ENCODE measurements at places on chromosomes 3 and 15.

DNA sequence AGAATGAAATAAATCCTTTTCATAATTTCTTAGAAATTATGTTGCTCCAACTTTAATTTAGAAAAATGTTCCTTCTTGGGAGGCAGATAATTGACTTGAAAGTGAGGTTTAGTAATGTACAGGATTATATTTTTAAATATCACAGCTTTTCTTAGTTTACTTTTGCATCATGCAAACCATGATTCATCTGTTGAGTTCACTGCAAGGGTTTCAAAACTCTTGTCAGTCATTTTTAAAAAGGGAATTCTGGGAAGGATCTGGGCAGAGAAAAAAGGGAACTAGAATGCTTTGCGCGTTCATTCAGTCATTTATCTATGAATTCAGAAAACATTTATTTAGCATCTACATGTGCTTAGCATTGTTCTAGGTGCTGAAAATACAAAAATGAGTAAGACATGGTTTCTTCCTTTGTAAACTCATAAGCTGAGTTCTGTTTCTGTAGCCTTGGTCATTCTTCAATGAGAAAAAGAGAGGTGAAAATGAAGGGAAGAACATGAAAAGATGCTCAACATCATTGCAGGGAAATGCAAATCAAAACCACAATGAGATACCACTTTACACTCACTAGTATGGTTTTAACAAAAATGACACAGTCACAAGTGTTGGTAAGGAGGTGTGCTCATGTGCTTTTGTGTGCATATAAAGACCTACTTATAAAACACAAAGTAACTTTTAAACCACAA lies 209.1 kb downstream of the NR1D2 start:
- DNase-seq, result no peak

DNA sequence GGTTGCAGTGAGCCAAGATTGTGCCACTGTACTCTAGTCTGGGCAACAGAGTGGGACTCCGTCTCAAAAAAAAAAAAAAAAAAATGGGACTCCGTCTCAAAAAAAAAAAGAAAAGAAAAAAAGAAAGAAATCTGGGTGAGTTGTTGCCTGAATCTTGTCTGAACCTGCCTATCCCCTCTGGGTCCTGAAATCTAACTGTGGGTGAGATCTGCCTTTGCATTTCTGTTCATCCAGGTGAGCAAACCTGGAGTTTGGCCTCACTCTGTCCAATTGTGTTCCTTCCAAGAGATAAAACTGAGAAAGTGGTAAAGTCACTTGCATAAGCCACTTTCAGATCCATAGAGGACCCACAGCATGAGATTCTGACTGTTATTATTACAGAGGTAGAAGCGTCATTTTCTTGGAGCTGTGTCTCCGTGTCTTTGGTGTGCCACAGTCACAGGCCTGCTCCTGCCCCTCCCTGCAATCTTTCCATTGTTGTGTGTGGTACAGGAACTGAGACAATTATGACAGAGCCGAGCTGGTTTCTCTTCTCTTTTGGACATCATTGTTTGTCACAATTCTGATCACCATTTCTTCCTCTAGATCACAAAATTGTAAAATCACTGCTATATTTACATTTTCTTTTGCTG lies 235.9 kb downstream of the LPP start:
- DNase-seq, result no peak

- DNase-seq, result no peak
These were observed 11.3 kb downstream of the RYR3 start for GRCh38 chr15:33322091-33322490.

- no peak for DNase-seq
These were observed 219.2 kb upstream of the GOLGA6L4 start for GRCh38 chr15:84016371-84016770.

DNA sequence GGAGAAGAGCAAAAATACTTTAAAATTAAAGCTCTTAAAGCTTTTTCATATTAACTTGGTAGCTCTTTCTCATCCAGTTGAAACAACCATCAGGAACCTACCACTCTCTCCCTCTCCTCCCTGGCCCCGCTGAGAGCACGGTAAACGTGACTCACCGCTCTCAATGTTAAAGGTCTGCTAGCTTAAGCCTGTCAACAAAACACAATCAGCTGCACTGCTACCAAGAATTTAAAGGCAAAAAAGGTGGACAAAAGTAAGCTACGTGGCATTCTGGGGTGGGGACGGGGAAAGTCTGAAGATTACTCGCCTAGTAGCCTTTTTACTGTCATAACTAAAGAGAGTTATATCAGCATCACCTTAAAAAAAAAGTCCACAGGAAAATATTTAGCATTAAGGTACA lies 8.4 kb upstream of the GP5 start:
- DNase-seq, result no peak

DNA sequence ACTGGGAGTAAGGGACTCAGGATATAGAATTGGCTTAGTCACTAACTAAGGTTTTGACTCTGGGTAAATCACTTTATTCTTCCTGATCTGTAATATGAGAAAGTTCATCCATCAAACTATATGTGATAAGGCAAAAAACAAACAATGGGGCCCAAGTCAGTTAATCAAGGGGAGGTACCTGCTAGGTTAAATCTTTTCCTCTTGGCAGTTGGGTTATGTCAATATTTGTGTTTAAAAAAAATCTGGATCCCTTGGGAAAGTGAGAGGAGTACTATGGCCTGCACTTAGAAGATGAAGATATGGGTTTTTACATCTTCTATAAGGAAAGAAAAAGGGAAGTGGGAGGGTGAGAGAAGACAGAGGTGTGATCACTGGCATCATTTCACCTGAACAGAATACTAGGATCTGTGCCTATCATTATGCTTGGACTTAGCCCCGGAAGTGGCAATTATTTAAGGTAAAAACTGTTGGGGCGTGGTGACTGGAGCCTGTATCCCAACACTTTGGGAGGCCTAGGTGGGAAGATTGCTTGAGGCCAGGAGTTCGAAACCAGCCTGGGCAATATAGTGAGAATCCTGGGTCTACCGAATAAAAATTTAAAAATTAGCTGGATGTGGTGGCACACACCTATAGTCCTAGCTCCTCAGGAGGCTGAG lies 2.8 kb upstream of the SLC28A2 start:
- DNase-seq, result no peak

GRCh38 chr3:14007006-14007405 lies 117.7 kb downstream of the CHCHD4 start:
- DNase-seq, result no peak

GRCh38 chr15:83014205-83014653 lies 2.8 kb upstream of the C15orf40 start:
- no peak for DNase-seq

DNA sequence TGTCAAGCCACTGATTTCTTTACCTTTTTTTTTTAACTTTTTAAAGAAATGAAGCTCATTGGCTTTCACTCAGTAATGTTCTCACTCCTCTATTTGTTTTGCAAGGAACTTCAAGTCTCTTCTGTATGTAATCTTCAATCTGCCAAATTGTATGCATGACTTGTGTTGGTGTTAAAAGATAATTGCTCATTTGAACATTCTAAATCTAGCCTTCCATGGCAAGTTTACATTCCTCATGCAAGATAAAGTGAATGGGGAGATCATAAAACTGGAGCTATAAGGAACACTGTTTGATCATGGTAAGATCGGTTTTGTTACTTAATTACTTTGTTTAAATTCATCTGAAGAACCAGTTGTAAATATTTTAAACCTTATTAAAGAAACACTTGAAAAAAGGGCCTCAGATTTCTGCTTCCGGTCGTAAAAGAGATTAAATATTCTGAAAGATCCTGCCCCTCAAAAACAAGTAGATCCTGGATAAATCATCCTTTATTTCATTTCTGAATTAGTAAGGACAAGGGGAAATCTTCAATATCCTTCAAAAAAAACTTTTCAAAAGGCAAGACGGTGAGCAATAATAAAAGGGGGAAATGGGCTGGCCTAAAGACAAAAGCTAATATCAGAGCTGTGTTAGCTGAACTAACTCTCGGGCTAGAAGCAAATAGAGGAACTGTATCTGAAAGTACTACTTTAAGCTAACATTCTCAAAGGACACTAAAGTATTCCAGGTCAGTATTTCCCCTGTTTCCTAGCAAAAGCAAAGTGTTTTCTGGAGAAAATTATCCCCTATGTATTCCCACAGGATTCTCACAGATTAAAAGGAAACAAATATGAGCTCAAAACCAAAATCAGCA lies 107.0 kb upstream of the ATP11B start:
- no peak for DNase-seq

DNA sequence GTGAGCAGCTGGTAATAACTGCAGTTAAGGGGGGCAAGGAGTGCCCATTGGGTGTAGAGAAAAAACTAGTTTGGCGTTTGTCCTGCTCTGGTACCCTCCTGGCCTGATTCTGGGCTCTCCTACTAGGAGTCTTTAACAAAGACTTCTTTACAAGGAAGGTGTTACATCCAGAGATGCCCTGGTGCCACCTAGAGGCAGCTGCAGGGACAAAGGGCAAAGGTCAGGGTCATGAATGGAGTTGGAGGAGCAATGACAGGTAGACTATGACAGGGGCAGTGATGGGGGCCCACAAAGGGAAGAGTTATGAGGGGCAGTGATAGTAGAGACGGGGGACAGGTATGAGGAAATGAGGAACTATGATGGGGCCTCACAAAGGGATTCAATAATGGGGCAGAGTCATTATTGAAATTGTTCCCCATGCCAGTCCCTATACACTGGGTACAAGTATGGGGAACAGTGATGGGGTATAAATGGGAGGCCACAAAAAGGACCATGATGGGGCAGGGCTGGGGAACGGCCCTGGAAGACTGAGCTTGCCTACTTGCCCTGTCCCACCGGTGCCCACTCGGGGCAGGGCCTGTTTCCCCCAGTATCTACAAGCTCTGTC lies 7.9 kb downstream of the CCDC71 start:
- no peak for DNase-seq

DNA sequence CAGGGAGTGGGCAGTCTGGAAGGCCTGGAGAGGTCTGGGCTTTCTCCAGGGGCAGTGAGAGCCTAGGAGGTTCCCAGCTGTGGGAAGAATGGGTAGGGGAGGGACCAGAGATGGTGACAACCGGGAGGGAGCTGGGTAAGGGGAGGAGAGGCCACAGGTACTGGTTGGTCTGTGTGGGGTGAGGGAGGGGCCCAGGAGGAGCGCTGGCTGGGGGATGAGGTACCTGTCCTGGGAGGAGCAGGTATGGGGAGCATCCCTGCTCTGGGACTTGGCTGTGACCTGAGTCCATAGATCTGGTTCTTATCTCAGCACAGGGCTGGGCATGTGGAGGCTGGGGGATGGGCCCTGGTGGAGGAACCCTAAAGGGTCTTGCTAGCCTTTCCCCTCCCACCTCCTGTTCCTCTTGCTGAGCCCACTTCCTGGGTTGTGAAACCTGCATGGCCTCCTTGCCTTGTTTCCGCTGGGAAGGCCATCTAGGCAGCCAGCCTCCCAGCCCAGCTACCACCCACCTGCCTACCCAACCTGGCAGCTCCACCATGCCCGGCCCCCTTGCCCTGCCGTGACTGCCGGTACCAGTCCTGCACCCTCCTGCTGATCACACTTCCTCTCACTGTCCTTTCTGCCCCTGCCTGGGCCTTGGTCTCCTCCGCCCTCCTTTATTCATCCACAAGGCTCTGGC lies 11.0 kb downstream of the PRKCD start:
- no peak for DNase-seq

GRCh38 chr15:41971895-41972252 lies 483 bp downstream of the EHD4 start:
- DNase-seq, result peak; percentile 56

DNA sequence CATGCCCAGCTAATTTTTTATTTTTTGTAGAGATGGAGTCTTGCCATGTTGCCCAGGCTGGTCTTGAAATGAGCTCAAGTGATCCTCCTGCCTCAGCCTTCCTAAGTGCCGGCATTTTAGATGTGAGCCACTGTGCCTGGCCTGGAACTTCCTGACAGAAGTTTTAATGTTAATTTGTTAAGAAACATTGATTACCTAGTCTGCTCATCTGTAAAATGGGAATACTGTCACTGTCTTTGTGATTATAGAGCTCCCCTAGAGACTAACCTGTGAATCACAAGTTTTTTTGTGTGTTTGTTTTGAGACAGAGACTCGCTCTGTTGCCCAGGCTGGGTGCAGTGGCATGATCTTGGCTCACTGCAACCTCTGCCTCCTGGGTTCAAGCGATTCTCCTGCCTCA lies 4.3 kb upstream of the EIF3J start:
- DNase-seq, result no peak

GRCh38 chr15:94844538-94845389 lies 613.4 kb downstream of the MCTP2 start:
- peak; percentile 22 for DNase-seq

GRCh38 chr15:41940441-41940857 lies 31.9 kb downstream of the EHD4 start:
- DNase-seq, result no peak

- DNase-seq, result no peak
These were observed 19.0 kb upstream of the CCR2 start for GRCh38 chr3:46334741-46335478.

DNA sequence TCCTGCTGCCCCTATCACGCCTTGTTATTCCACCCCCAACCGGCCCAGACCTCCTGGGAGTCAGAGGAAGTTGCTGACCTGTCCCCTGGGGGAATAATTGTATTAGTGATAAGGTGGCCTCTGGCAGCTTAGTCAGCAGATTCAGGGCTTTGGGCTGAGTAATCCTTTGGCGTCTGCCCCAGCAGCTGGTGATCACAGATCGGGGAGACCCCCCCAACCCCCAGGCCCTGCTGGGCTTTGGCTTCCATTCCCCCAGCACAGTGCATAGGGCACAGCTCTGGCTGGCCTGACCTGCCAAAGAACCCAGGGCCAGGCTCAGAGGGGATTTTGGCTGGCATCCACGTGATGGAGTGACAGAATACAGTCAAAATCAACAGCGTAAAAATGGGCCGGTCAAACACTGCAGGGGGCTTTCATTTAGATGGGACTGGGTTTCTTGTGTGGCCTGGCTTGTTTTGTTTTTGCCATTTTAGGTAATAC lies 3.9 kb upstream of the NR2E3 start:
- peak; percentile 72 for DNase-seq

- DNase-seq, result no peak
These were observed 78.4 kb downstream of the PLSCR2 start for GRCh38 chr3:146390957-146391356.

- DNase-seq, result no peak
These were observed 102.8 kb upstream of the NMNAT3 start for GRCh38 chr3:139780593-139780992.

DNA sequence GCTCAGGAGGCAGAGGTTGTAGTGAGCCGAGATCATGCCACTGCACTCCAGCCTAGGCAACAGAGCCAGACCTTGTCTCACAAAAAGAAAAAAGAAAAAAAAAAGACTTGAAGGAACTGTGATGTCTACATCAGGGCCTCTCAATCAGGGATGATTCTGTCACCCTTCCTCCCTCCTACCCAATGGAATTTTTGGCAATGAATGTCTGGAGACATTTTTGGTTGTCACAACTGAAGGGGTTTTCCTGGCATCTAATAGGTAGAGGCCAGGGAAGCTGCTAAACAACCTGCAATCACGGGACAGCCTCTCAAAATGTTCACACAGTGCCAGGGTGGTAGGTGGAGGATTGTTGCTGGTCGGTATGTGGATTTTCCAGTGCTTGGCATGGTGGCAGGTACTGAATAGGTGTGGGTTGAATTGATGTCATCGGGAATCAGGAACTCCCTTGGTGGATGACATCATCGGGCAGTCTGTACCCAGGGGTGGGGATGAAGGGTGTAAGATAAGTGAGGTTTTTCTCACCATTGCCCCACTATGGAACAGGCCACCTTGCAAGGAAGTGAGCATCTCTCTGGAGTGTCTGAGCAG lies 71.3 kb downstream of the MESD start:
- no peak for DNase-seq

- no peak for DNase-seq
These were observed 356.0 kb downstream of the SHQ1 start for GRCh38 chr3:72492240-72492639.

GRCh38 chr3:9349321-9350117 lies 13.3 kb upstream of the THUMPD3 start:
- no peak for DNase-seq

Measured in D341Med (cell line).